ENCODE measurements at places on chromosomes 2 and 18.

DNA sequence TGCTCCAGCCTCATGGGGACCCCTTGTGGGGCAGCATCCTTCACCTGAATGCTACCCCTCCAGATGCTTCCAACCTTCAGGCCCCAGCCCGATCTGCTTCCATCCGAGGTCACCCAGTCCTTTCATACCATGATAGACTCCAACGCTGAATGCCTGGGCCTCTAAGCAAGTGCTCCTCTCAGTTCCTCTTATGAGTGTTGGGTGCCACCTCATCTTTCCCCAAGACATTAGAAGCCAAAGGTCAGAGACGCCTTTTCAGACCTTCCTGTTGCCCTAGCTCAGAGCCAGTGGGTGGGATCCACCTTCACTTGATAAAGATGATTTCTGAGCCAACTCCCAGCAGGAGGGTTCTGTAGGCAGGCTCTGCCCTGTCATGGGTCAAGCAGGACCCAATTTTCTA lies 174.5 kb upstream of the MGAT5 start:
- DNase-seq: no peak

GRCh38 chr2:4900242-4900641 lies 791.9 kb upstream of the SOX11 start:
- DNase-seq: no peak

DNA sequence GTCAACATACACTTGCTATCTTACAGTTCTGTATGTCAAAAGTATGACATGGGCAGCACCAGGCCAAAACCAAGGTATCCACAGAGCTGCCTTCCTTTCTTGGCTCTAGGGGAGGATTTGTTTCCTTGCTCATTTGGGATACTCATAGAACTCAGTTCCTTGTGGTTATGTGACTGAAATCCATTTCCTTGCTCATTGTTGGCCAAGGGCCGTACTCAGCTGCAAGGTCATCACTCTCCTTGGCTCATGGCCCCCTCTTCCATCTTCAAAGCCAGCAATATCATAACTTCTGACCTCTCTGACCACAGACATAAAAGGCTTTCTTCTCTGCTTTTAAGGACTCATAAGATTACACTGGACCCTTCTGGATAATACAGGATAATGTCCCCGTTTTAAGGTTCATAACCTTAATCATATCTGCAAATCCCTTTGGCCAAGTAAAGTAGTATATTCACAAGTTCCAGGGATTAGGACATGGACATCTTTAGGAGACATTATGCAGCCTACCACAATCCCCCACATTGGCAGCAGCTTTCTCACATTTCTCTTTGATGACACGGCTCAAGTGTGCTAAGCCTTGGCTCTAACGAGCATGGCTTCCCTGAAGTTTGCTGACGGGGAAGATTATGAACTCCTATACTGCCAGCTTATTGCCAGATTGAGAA lies 20.9 kb downstream of the TMEM237 start:
- DNase-seq: no peak

DNA sequence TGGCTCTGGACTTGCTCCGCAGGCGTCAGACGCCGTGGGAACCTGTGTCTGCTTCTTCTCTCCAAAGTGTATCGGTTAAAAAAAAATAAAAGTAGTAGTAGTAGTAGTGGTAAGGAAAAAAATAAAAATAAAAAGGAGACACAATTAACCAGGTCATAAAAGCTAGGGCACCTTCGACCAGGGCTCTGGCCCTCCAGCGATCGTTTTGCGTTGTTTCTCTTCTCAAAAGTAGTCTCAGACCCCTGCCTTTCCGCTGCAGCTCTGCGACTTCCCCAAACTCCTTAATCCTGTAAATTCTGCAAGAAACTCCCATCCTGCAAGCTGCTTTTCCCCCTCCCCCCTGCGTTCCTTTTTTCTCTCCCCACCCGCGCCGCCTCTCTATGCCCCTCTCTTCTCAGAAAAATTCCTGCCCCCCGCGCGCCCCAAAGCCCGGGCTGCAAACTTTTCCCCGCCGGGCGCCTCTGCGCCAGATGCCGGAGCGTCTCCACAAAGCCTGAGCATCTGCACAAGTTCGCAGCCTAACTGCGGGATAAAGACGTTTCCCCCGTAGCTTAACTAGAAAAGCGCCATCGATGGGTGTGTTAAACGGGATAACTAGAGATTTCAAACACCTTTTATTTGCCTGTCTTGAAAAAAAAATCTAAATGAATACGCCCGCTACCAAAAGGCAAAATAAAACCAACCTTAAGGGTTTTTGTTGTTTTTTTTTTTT lies 1.8 kb upstream of the SALL3 start:
- DNase-seq: no peak

GRCh38 chr18:61850756-61851155 lies 42.1 kb downstream of the RNF152 start:
- no peak for DNase-seq

DNA sequence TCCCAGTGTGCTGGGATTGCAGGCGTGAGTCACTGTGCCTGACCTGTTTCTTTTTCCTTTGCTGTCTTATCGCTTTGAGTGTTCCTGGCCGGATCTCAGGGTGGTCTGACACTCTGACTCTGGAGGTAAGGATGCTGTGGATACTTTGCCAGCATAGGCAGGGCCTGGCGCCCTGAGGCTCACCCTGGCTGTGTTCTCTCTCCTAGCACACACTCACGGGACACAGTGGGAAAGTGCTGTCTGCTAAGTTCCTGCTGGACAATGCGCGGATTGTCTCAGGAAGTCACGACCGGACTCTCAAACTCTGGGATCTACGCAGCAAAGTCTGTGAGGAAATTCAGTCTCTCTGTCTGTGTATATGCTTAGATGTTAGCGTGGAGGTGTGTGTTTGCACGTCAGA lies 18.0 kb upstream of the SAG start:
- no peak for DNase-seq

Data from fibroblast of skin of left quadriceps (primary cell).